ENCODE measurements at places on chromosomes 5 and 9.

DNA sequence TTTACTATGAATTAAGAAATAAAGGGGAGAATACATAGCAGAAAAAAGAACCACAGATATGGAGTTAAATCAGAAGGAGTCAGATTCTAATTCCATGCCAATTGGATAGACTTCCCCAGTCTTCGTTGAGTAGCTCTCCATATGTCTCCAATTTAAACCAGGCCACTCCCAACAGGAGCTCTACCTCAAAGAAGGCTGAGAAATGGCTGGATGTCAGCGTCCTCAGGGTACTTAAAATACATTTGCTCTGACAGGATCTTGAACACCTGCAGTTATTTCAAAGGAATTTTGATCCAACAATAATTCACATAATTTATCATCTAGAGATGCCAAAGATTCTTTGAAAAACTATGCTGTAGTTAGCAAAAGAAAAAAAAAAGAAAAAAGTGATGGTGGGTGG, 133.9 kb upstream of the FBN2 start:
- no peak for DNase-seq

- no peak for DNase-seq
Observed at GRCh38 chr9:126599047-126599650, 14.6 kb upstream of the LMX1B start.

GRCh38 chr9:15722888-15723287, 170.0 kb downstream of the CCDC171 start:
- DNase-seq, result no peak

DNA sequence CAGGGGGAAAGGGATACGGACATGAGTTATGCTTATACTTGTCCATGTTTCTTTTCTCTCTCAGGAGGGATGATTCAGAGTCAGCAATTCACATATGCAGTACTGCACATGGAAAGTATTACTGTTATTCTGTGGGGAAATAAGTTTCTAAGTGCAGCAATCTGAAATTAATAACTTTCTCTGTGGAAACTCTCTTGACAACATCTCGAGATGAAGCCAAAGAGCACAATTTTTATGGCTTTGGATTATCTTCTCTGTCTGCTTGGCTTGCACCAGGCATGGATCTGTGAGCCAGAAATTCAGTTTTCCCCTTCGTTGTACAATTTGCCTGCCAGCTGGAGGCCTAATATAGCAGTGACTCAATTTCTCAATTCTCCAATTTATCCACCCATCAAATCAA, 2.5 kb upstream of the NDFIP1 start:
- DNase-seq, result no peak

DNA sequence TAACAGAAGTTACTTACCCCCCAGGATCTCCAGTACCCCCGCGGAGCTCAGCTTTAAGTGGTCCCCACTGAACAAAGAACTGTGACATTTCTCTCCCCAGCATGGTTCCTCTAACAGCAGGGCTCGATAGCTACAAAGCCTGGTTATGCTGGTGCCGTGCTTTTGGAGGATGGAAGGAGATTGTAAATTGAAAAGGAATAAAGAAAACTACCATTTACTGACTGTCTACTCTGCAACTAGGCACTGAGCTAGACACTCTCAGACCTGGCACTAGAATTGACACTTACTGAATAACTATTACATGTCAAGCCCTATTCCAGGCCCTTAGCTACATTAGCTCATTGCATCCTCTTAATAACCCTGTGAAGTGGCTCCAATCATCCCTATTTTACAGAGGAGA, 145.3 kb downstream of the TTLL11 start:
- no peak for DNase-seq

GRCh38 chr5:67021031-67021430, 175.6 kb downstream of the CD180 start:
- DNase-seq, result no peak

- no peak for DNase-seq
Observed at GRCh38 chr9:121299467-121300282, 31.7 kb downstream of the GSN start.

GRCh38 chr5:137778772-137779564, 24.8 kb upstream of the HNRNPA0 start:
- no peak for DNase-seq

GRCh38 chr5:14590949-14591348, 9.4 kb downstream of the OTULINL start:
- no peak for DNase-seq

GRCh38 chr9:136348691-136349090, 14.9 kb downstream of the DNLZ start:
- DNase-seq, result no peak

DNA sequence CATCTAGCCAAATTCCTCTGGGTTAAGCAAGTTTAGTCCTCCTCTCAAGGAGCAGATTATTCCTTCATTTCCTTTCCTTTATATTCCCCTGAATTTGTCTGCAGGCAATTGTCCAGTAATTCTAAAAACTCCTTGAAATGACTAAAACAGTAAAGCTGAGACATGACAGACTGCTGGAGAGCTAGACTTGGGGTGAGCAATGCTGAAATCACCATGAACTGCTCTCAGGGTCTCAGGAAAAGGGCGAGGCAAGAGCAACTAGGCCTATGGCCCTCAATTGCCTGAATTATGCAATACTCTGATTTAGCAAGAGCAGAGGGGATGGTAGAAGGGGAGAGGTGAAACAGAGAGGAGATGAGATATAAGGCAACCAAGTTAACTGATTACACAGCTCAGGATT, 172.9 kb upstream of the NREP start:
- no peak for DNase-seq

DNA sequence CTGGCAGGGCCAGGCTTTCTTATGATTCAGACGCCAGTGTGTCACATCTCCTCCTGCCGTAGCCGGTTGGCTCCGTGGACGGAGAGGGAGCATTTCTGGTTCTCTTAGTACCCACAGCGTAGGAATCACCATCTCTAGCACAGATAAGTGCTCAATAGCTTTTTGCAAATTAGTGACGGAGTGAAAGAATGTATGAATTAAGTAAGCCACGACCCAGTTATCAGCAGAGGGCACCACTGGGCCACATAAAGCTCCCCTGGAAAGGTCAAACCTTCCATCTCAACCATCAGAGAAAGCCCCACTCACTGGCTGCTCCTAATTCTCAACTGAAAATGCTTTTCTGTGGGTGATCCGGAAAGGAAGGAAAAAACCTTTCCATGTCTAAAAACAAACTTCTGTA, 317.0 kb upstream of the ADCY2 start:
- no peak for DNase-seq

GRCh38 chr5:33719769-33720168, 172.0 kb downstream of the ADAMTS12 start:
- no peak for DNase-seq

GRCh38 chr5:31726952-31727351, 88.0 kb downstream of the PDZD2 start:
- no peak for DNase-seq

DNA sequence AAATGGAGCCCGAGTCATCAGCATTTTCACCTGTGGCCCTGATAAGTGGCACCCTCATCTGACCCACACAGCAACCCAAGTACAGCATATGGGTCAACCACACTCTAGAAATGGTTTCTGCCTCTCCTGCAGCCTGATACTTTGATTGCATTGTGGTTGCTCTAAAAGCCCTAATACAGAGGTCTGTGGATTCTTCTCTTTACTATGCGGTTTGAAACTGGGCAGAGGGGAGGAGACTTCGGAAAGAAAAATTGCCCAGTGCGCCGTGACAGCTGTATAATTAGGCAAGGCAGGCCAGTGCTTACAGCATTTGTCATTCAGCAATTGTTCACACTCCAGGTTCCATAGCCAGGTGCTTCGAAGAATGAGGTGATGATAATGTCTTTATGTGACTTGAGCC, 361.0 kb downstream of the NFIB start:
- DNase-seq, result no peak

DNA sequence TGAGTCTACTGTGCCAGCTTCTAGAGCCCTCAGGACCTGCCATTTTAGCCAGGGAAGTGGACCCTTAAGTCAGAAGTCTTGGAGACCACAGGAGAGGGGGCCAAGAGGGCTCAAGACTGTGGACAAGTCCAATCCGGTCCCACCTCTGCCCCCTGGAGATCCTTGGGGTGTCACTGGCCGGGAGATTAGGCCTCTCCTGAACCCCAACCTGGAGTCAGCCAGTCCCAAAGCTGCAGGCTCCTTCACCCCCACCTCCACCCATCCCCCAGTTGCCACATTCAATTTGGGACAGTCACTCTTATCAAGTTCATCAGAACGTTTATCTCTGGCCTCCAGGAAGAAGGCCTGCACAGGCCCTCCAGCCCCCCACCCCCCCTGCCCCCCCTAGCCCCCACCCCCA, 290 bp downstream of the SLC23A1 start:
- DNase-seq, result no peak

- no peak for DNase-seq
Observed at GRCh38 chr5:135503871-135504270, 31.9 kb downstream of the NEUROG1 start.

- DNase-seq, result no peak
Observed at GRCh38 chr9:9177081-9177480, 1377.5 kb upstream of the DMAC1 start.

- no peak for DNase-seq
Observed at GRCh38 chr9:109518621-109519335, 20.7 kb upstream of the PTPN3 start.

All from stimulated activated CD4-positive, alpha-beta T cell treated with anti-CD3 and anti-CD28 coated beads, Interleukin-15, amount 100 ng/mL, for 48 hours (primary cell).